Progenitor cell of endocrine pancreas (in vitro differentiated cells): ENCODE measurements at places on chromosomes 1 and 21. TPM values are rescaled to one million over a fixed set of nuclear protein-coding genes. Genes with fewer than 3 reads are reported as not detected.

Gene ILDR2
- total RNA-seq = 1.4 and 1.7 TPM in 2 replicates

Gene PIGC
- 28.6 and 30.3 TPM in 2 replicates for total RNA-seq

Gene OR11L1
- not detected in 2 replicates for total RNA-seq

Gene ANKRD35
- total RNA-seq = 0.31 TPM in 2 replicates

Gene NKAIN1
- total RNA-seq = 15.5 and 16.1 TPM in 2 replicates

Gene CALML6
- total RNA-seq = 1.1 and 1.5 TPM in 2 replicates

Gene ANXA9
- total RNA-seq = 3.5 TPM in 2 replicates

Gene TMEM54
- total RNA-seq = 23.2 and 27.0 TPM in 2 replicates

Gene MAEL
- 0.13 TPM in 1 of 2 replicates, not detected in the other for total RNA-seq
